ENCODE measurements at places on chromosomes 16 and 17. TPM values are rescaled to one million over a fixed set of nuclear protein-coding genes. Genes with fewer than 3 reads are reported as not detected.

SLFN12 gene
- 58.1 TPM for total RNA-seq

GRCh38 chr17:4476511-4477070, 22.1 kb upstream of the SPNS2 start:
- DNase-seq, result no peak

- peak; percentile 52 for DNase-seq
Measured at GRCh38 chr16:58020628-58021521, 4.7 kb upstream of the MMP15 start.

GRCh38 chr16:62067981-62068380, 31.7 kb upstream of the CDH8 start:
- no peak for DNase-seq

GRCh38 chr16:47568351-47568750, 107.2 kb downstream of the PHKB start:
- no peak for DNase-seq

DNA sequence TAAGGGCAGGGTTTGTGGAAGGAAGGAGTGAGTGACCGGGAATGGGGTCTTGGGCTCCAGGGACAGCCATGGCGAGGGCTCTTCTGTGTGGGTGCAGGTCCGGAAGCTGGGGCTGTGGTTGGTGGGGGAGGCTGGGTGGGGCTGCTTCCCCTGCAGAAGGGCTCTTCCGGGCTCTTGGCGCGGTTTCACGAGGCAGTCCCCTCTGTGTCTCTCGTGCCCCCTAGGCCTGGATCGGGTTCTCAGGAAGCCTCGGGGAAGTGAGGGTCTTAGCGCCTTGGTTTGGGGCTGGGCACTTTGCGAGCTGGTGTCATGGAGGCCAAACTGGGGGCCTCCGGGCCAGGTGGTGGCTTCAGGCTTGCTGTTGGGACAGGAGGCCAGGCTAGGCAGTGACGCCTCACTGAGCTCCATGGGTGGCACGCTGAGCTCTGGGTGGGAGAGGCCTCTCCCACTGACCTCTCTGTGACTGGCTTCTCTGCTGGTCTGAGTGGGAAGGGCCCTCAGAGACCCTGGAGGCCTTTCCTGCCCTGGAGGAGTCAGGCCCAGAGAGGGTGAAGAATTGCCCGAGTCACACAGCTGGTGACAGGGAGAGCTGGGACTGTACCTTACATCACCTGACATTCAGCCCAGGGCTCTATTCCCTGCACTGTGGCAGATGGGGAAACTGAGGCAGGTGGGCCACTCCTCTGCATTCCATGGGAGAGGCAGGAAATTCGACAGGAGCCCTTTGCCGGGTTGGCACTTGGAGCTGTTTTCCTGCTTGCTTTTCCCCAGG, 8.2 kb downstream of the ADCY7 start:
- no peak for DNase-seq

- no peak for DNase-seq
Measured at GRCh38 chr17:34465789-34466188, 102.8 kb upstream of the CCL1 start.

GRCh38 chr16:54286090-54286365, 559 bp downstream of the IRX3 start:
- DNase-seq, result no peak

DNA sequence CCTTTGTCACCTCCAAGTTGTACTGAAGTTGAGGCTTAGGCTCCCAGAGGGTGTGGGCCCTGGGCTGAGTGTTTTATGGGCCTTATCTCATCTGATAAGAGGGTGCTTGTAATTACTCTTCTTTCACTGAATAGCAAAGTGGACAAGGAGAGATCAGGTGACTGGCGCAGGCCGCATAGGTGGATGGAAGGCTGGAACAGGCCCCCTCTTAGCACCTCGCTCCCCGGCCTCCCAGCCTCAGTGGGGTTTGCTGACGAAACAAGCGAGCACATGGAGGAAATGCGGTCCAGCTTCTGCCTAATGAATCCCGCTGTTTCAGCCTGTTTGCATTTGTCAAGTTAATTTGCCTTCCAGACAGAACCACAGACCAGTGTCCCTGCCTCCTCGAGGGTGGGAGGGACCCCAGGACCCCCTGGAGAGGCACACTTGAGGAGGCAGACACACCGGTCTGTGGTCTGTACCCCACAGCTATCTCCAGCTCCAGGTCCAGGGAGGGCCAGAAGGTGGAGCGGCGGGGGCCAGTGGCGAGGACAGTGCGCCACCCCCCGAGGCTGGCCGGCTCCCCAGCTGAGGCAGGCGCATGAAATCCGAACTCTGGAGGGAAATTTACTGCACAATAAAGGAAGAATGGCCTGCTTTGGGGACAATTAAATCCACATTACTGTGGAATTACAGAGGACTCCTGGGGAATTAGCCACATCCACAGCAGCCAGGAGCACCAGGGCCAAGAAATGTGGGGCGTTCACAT, 123.4 kb downstream of the NTN1 start:
- no peak for DNase-seq

DNA sequence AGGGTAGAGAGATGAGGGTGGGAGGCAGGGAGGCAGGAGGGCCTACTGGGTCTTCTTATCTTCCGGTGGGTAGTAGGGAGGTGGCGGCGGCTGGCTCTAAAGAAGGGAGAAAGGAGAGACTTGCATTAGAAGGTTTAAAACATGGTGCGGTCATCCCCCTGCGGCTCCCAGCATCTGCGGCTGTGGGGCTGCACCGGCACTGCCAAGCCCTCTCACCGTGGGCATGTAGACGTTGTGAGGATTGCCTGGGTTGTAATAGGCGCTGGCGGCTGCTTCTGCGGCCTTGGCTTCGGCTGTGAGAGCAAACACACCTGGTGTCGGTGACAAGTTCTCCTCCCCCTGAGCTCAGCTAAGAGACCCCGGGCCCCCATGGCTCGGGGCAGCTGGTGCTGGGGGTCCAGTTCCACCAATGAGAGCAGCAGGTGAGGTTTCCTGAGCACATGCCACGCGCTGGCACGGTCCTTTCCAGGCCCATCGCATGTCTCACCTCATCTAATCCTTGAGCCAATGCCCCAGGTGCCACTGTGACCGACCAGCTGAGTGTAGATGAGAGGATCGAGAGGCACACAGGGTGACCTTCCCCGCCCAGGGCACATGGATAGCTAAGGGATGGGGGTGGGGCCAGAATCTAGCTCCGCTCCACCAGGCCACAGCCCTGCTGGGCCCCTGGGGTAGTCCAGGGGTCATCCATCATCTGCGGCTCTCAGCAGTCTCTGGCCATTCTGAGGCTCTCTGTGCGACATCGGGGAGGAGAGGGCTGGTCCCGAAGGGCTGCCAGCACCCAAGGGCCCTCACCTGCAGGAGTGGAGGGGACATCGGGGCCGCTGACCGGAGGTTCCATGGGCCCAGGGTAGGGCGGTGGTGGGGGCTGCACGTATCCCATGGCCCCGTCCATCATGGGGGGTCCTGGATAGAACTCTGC, 2.7 kb upstream of the UNC13D start:
- no peak for DNase-seq

DNA sequence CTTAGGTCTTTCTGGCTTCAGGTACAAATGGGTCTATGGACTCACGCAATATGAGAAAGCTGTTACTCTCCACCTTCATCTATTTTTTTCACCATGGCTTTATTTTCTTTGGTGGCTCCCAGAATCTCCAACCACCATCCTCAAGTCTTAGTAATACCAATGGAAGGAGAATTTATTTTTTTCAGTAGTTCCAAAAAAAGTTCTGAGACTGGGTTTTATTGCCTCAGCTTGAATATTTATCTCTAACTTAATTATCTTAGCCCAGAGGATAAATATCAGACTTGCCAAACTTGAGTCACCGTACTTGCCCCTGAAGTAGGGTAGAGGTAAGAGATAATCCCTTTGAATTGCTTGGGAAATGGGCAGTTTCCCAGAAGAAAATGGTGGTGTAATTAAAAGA, 23.2 kb upstream of the CACNG3 start:
- DNase-seq, result no peak

DNA sequence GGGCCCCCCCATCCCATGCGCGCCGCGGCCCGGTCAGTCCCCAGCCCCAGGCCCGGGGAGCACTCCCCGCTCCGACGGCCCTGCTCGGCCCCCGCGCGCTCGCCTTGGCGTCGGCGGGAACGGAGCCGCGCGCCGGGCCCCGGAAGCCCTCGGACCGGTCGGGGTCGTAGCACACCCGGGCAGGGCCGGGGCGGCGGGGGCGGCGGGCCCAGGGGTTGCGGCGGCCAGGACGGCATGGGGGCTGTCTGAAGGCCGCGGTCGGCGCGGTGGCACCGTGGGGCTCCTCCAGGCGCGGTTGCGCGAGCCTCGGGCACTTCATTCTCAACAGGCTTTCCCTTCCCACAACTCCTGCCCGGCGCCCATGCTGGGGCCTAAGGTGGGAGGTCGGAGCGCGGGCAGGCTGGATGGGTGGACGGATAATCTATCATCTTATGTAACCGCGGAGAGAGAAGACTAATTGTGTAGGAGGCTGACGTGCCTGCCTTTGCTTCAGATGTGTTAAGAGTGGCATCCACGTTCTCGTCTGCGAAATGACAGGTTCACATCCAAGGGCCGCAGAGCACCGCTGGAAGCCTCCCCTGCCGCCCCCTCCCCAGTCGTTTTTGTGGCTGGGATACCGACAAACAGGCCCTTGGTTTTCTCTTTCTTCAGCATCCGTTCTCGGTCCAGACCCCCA, 708 bp downstream of the BAIAP2 start:
- DNase-seq, result peak; percentile 50
